Tracheal epithelial cell (primary cell): ENCODE measurements at places on chromosomes 1 and 21. TPM values are rescaled to one million over a fixed set of nuclear protein-coding genes. Genes with fewer than 3 reads are reported as not detected.

CYP4Z1 gene
- not detected in 2 replicates for total RNA-seq

OR2L13 gene
- total RNA-seq, result not detected in 2 replicates

IFNLR1 gene
- 7.5 and 13.0 TPM in 2 replicates for total RNA-seq

SMIM34 gene
- 0.24 TPM in 1 of 2 replicates, not detected in the other for total RNA-seq

DNTTIP2 gene
- 27.7 and 48.2 TPM in 2 replicates for total RNA-seq

MAP3K21 gene
- total RNA-seq, result 10.1 and 12.4 TPM in 2 replicates

CD5L gene
- total RNA-seq, result not detected in 2 replicates

SLC41A1 gene
- total RNA-seq, result 7.2 and 11.3 TPM in 2 replicates

HSD3B1 gene
- total RNA-seq, result not detected in 2 replicates

WDR3 gene
- total RNA-seq, result 21.7 and 26.6 TPM in 2 replicates

CCDC24 gene
- total RNA-seq, result 3.4 and 5.3 TPM in 2 replicates

SPATA1 gene
- 0.21 and 0.72 TPM in 2 replicates for total RNA-seq

CFHR2 gene
- not detected in 2 replicates for total RNA-seq

SEMA6C gene
- total RNA-seq, result 0.21 and 0.48 TPM in 2 replicates

S100A1 gene
- not detected in 2 replicates for total RNA-seq

C1orf226 gene
- total RNA-seq, result under 0.01 and 0.24 TPM in 2 replicates

TCEA3 gene
- total RNA-seq, result 17.4 and 18.1 TPM in 2 replicates

INPP5B gene
- 7.0 and 11.3 TPM in 2 replicates for total RNA-seq

SDCCAG8 gene
- total RNA-seq, result 45.6 and 52.1 TPM in 2 replicates

ZBTB8A gene
- 6.7 and 10.4 TPM in 2 replicates for total RNA-seq

CRYZ gene
- total RNA-seq, result 41.6 and 64.8 TPM in 2 replicates

ERICH3 gene
- total RNA-seq, result under 0.01 TPM in 1 of 2 replicates, not detected in the other

CLCA2 gene
- total RNA-seq, result 59.8 and 69.3 TPM in 2 replicates

OR2L2 gene
- total RNA-seq, result under 0.01 TPM in 1 of 2 replicates, not detected in the other
